Stimulated activated CD8-positive, alpha-beta memory T cell treated with anti-CD3 and anti-CD28 coated beads, Interleukin-7, amount 100 ng/mL, for 24 hours (primary cell): ENCODE measurements at places on chromosomes 5 and 9.

DNA sequence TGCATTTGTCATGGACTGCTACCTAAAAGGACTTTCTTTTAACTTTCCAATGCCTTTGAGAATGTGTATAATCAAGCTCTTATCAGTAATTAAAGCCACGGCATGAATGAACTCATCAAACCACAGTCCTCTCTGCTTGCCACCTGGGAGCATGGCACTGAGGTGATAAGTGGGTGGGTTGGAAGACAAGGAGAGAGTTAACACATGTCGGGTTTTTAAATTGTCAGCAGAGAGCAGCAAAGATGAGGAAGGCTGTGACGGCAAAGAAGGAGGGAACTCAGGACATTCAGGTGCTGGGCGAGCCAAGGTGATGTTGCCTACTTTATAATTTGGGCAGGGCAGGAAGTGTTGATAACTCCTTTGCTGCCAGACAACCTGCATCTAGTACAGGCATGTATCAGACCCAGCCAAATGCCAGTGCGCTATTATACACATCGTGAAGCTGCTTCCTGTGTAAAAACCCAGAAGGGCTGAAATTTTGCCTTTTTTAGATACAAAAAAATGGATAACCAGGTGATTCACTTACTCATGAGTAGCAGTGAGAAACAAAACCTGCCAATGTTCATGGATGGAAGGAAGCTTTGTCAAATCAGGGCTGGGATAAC, 269.1 kb downstream of the KIF4B start:
- DNase-seq: no peak

GRCh38 chr5:80439213-80439612, 31.3 kb downstream of the ZFYVE16 start:
- DNase-seq: no peak

DNA sequence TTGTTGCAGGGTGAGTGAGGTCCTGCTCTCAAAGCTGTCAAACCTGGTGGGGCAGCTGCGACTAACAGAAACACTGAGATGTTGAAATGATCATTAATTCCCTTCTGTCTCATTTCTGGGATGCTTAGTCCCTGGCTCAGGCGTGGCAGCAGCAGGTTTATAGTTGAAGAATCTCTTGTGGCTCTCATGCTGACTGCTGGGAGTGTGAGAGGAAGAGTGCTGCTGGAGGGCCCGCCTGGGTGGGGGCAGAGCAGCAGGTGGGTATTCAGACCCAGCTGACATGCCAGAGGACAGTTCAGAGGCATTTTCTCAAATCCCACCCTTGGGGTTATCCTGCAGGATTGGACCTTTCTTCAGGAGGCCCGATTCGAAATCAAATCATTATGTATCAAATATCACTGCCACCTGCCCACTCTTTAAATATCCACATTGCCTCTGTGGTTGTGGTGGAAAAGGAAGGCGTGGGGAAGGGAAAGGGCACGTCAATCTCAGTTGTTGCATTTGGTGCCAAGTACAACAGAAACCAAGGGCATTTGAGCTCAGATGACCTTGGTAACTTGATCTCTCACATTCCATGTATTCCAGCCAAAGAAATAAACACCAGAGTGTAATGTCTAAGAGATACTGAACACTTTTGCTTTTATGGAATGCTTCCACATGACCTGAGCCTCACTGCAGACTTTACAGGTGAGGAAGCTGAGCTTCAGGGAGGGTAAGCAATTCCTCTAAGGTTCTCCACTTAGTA, 224.3 kb downstream of the AOPEP start:
- DNase-seq: no peak

DNA sequence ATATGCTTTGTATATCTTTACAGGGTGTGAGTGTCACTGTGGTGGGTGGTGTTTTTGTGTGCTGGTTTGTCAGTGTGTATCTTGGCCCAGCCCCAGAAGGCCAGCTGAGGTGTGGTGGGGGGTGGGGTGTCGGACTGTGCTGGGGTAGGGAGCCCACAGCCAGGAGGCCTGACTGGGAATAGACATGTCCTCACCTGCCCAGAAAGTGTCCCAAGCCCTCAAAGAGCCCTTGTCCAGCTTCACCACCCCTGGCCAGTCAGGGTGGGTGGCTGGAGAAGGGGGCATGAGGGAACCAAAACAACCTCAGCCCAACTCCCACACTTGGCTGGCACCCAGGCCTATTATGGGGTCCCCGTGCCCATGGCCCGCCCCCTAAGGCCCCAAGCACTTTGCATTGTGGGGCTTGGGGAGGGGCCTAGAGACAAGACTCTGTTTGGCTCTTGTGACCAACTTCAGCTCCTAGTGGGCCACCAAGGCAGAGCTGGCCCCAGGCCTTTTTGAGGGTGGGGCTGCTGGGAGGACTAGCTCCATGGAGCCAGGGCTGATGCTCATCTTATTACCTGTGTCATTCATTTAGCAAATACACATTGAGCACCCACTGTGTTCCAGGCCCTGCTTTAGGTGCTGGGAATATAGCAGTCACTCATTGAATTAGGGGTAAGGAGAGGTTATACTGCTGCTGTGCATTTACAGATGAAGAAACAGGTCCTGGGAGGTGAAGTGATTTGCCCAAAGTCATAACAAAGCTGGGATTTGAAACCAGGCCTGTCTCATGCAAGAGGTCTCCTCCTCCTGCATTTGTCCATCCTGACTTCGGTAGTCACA, 56.2 kb upstream of the PSD2 start:
- no peak for DNase-seq

DNA sequence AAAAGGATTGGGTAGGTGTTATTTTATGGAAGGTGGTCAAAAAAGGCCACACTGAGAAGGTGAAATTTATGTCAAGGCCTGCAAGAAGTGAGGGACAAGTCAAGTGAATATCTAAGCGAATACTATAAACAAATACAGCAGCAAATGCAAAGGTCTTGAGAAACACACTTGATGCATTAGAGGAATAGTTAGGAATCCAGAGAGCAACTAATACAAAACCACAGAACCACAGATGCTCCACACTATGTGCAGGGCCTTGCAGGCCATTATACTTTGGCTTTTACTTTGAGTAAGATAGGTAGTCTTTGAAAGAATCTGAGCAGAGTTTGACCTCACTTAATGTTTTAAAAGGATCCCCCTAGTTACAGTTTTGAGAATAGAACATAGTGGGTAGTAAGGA, 4.6 kb downstream of the ZNF622 start:
- DNase-seq: no peak

- DNase-seq: no peak
Measured at GRCh38 chr9:19533373-19533772, 124.6 kb downstream of the ACER2 start.

GRCh38 chr9:117992006-117992405, 287.8 kb downstream of the TLR4 start:
- no peak for DNase-seq

DNA sequence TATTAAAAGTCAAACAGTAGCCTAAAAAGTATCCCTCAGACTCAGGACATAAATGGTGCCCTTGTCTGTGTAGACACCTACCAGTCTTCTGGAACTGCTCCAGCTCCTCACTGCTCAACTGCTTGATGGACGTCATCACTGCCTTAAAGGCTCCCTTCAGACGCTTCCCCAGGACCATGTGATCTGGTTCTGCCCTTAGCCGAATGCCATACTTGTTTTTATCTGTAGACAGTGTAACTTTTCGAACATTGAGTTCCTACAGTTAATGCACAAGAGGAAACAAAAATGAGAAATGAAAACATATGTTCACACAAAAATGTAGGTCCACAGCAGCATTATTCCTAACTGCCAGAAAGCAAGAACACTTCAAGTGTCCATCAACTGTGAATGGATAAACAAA, 46.2 kb downstream of the IARS1 start:
- no peak for DNase-seq

GRCh38 chr5:123075521-123076163, 13.4 kb upstream of the PRDM6 start:
- DNase-seq: no peak

- DNase-seq: no peak
Measured at GRCh38 chr9:69176471-69177171, 2.5 kb downstream of the TJP2 start.

DNA sequence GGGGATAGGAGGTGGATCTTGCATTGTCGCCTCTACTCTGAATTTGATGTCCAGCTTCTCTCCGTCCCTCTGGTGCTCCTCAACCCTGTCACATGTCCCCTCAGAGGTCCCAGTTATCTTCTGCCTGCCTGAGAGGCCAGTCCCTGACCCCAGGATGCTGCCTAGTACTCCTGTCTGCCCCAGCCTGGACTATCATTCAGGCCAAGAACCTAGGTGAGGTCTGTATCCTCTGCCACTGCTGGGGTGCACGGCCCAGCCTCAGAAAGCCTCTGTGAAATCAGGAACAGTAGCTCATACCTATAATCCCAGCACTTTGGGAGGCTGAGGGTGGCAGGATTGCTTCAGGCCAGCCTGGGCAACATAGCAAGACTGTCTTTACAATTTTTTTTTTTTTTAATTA, 8.6 kb downstream of the SPINK4 start:
- no peak for DNase-seq

- DNase-seq: no peak
Measured at GRCh38 chr9:107684224-107684623, 194.7 kb upstream of the KLF4 start.

- no peak for DNase-seq
Measured at GRCh38 chr9:642014-642413, 199.5 kb upstream of the DMRT1 start.

- DNase-seq: peak; percentile 58
Measured at GRCh38 chr9:5450359-5451091, at the start of gene CD274. CD274 (plus strand) TSS chr9:5450542; CDS start chr9:5456114, 5,572 bp downstream.

- DNase-seq: no peak
Measured at GRCh38 chr9:95261890-95262289, 55.6 kb downstream of the FANCC start.

DNA sequence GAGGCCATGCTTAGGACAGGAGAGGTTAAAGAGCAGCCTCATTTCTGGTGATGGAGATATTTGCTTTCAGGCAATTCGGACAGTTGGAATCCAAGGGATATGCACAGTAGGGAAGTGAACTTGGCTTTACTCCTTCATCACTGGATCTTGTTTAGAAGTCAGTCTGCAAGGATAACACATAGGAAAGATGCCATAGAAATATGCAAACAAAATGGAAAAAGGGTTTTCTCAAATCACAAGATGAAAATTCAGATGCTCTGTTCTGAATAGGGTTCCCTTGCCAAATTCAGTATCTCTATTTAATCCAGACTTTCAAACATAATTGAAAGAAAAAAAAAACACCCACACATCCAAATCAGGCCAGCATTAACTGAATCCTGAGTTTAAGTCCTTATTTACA, 166.9 kb downstream of the MEF2C start:
- DNase-seq: no peak

- no peak for DNase-seq
Measured at GRCh38 chr9:128193469-128194096, 2.2 kb upstream of the CIZ1 start.

- DNase-seq: no peak
Measured at GRCh38 chr5:159855476-159856191, 60.6 kb upstream of the ADRA1B start.

DNA sequence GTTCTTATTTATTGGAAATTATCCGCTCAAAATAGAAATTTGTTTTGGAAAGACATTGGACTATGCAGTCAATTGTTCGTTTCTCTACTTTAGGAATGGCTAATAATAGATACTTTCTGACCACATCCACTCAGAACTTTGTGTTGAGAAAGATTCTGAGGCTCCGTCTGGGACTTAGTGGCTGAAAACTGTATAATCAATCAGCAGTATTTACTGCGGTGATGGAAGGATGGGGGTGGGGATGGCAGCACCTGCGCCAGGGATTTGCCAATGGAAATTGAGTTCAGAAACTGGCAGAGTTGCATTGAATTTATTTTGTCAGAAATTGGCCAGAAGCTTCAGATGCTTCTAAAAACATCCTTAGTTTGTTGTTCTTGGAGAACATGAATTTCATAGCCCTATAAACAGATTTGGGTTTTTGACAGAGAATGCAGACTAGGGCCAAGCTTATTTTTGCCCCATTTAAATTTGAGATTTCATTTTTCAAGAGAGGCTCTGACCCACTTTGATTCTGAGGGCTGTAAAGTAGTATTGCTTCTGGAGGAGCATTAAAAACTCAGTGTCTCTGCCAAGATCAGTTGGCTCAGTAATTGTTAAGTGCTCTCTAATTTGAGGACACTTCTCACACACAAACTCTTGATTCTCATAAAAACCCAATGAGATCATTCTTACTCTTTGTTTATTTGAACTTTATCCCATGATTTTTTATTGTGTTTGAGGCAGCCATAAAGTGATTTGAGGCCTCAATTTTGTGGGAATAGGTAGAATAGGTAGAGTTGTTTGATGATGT, 215.1 kb downstream of the CD180 start:
- no peak for DNase-seq

DNA sequence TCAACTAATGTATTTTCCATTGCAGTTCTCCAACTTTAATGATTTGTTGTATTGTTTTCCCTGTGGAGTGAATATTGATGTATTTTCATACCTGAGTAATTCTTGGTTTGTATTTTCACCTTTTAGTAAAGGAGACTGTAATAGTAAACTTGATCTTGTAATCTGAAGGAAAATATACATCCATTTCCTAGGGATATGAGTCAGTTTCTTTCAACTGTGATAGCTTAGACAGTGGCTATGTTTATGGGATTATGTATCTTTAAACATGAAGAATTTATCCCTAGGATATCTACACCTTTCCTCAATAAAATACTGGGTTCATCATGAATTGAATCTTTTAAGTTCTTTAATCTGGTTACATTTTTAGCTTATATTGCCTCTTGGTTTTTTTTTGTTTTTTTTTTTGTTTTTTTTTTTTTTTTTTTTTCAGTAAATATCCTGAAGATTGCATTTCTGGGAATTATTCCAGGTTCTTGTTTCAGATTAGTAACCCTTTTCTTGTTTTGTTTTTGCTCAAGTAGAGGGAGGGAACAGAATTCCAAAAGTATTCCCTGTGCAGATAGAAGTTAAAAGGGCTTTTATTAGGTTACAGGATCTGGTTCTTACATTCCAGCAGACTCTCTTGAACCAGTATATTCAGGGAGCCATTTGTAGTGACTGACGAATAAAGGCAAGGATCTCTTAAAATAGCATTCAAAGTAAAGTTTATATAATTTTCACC, 7.1 kb downstream of the WDR36 start:
- no peak for DNase-seq

- DNase-seq: no peak
Measured at GRCh38 chr5:56054666-56055065, 59.9 kb upstream of the IL6ST start.

DNA sequence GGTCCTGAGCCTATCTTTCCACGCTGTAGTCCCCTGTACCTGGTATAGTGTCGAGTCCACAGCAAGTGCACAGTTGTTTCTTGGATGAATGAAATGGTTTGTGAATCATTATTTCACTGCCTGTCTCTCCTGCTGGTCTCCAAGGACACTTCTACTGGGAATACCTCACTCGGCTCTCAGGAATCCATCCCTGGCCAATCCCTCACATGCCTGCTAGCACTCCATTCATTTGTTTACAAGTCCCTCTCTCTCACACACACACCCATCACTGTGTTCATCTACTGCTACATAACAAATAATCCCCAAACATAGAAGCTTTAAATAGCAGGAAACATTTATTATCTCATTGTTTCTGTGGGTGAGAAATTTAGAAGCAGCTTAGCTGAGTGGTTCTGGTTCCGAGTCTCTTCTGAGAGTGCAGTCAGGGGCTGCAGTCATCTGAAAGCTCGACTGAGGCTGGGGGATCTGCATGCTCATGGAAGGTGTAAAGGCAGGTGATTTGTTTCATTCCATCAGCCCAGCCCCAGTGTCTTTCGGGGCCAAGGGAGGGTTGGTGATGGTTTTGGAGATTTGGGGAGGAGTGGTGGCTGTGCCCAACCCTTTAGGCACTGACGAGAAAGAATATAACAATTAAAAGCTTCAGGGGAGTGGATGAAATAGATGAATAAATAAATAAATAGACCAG, 132.7 kb upstream of the IER5L start:
- DNase-seq: no peak

GRCh38 chr5:58136406-58136805, 323.5 kb downstream of the PLK2 start:
- DNase-seq: no peak
